Activated CD4-positive, alpha-beta T cell treated with anti-CD3 and anti-CD28 coated beads, Interleukin-2, amount 50 U/mL, for 24 hours (primary cell): ENCODE measurements at places on chromosomes 4 and X.

DNA sequence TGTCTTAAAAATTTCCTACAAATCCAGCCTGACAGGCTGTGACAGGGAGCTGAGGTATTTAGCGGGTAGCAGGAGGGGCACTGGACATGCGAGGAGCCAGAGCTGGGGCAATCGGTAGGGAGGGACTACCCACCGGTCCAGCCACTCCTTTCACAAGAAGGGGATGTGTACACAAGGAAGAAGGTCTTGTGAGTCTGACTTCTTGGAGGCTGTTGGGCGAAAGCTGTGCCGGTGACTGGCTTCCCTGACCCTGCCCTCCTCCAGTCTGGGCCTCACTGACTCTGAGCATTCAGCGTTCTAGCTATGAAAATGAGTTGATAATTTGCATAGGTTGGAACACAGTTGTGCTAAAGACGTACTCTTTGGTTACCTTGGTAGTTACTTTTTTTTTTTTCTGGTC is 12.7 kb upstream of the CXCL8 start:
- no peak for DNase-seq

GRCh38 chr4:159188646-159189045 is 85.8 kb downstream of the RAPGEF2 start:
- DNase-seq, result no peak

DNA sequence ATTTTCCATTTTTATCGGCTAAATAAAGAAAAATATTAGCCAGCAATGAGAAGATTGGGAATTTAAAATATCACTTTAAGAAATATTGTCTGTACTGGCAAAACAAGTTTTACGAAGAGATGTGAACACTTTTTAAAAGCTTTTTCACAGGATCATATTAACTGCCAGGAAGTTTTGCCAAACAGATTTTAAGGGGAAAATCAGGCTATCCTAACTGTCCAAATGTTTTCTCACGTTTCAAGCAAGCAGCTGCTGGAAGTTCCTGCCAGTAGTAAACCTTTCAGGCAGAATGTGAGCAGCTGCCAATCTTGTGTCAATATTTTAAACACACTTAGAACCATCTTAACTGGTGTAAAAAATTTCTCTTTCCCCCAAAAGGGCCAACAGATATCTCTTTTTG is 101.1 kb downstream of the ADGRL3 start:
- DNase-seq, result no peak

GRCh38 chr4:115759231-115759630 is 645.8 kb upstream of the NDST4 start:
- DNase-seq, result no peak

GRCh38 chr4:1136048-1136447 is 22.7 kb upstream of the RNF212 start:
- no peak for DNase-seq

- no peak for DNase-seq
Observed at GRCh38 chr4:60891947-60892346, 308.2 kb upstream of the ADGRL3 start.
